Fibroblast of the aortic adventitia (primary cell): ENCODE measurements at places on chromosomes 3 and 15.

- DNase-seq, result no peak
Observed at GRCh38 chr3:187708696-187709095, 6.3 kb upstream of the RTP2 start.

- DNase-seq, result no peak
Observed at GRCh38 chr15:77163781-77164384, 93.0 kb upstream of the TSPAN3 start.

GRCh38 chr3:113912552-113913236, 35.1 kb upstream of the ZDHHC23 start:
- peak; percentile 80 for DNase-seq

- DNase-seq, result no peak
Observed at GRCh38 chr15:86162172-86162591, 82.5 kb downstream of the AGBL1 start.

DNA sequence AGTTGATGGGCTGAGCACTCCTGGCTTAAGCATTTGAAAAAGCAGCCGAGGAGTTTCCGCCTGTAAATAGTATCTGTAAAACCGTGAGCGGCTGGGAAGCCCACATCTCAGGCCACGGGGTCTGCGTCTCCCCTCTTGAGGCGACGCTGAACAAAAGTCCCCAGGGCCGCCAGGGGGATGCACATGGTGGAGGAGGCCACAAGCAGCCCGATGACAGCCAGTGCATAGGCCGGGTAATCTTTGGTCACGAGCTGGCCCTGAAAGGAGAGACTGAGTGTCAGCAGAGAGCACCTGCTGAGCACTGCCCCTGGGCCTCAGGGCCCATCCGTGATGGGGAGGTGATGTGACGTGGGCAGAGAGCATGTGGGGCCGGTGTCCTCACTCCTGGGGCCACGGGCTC, 37.5 kb downstream of the SLC6A20 start:
- no peak for DNase-seq
